ENCODE measurements at places on chromosomes 13 and 19.

GRCh38 chr19:6730153-6730804 lies 7.1 kb downstream of the GPR108 start:
- DNase-seq = peak; percentile 17

DNA sequence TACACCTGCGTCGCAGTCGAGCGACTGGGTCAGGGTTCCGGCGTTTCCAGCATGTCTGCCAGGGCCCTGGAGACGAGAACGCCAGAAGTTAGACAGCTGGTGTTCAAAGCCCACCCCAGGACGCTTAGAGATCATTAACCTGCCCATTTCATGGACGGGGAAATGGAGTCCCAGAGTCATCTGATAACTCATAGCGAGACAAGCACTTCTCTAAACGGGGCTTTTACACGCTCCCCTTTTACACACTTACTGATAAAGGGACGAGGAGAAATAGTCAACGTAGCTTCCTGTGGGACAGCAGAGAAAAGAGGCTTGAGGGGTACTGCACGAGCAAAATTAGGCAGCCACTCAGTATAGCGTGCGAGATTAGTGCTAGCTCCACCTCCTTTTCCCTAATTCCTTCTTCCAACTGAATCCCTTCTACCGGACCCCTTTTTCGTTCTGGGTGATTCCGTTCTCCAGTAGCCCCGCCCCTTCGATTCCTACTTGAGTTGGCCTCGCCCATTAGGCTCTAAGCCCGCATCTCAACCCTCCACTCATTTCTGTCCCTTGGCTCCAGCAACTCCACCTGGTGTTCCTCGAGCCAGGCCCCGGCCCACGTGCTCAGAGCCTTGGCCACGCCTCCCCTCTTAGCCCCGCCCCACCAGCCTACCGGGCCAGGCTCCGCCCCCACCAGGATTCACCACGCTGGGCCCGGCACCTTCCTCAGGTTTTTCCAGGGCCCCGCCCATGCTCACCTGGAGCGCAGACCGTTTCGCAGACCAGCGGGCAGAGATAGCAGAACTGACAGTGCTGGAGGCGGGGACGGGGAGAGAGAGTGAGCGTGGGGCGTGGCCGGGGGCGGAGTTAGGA lies 3.7 kb downstream of the HRC start:
- DNase-seq = no peak

DNA sequence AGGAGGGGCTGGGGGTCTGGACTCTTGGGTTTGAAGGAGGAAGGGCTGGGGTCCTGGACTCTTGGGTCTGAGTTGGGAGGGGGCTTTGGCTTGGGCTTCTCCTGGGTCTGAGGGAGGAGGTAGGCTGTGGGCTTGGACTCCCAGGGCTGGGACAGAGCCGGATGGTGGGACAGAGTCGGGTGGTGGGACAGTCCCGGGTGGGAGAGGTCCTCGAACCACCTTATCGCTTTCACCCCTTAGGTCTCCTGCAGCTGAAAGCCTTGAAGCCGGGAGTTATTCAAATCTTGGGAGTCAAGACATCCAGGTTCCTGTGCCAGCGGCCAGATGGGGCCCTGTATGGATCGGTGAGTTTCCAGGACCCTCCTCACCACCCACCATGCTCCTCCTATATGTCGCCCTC lies 1.4 kb downstream of the FGF21 start:
- no peak for DNase-seq

DNA sequence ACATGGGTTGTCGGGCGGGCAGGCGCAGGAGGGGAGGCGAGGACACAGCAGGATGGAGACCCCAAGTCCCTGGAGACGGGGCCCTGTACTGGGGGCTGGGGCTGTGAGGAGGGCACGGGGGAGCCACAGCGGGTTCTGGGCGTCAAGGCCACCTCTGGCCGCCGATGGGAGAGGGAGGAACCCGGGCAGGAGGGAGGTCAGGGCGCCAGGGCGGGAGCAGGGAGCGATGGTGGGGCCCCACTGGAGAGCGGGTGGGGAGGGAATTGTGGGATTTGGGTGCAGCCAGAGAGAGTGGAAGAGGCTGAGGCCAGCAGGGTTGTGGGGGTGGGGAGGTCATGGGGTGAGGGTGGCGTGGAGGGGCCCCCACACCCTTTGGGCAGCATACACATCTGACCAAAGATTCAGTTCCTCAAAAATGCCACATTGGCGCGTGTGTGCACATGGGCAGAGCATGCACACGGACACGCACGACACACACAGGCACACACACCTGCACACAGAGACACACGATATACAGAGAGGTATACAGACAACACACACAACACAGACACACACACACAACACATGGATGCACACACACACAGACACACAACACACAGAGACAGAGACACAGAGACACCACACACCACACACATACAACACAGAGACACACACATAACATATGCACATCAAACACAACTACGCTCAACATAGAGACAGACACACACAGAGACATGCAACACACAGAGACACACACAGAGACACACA lies 54.9 kb downstream of the AP1M1 start:
- DNase-seq = no peak

DNA sequence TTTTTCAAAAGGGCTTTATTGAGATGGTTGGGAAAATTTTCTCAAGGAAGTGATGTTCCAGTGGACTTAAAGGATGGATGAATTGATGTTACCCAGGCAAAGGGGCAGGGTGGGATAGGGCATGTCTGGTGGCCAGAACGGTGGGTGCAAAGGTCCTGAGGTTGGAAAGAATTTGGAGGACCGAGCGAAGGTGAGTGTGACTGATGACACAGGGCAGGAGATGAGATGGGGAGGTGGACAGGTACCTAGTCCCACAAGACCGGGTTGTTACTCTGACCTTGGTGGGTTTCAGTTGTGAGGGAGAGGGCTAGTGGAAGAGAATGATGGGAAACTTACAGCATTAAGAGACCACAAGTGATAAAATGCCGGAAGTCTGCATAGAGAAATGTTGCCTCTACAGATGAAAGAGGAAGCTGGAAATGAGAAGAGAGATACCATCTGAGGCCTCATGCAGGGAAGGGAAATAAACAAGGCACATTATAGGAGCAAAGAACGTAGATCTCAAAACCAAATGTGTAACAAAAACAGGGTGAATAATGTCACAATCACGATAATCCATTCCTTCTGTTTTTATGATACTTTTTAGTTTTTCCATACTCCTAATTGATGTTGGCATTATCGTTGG lies 4.5 kb downstream of the ADGRE1 start:
- DNase-seq = peak; percentile 96

GRCh38 chr19:3350014-3350663 lies 16.2 kb upstream of the NFIC start:
- DNase-seq = no peak

DNA sequence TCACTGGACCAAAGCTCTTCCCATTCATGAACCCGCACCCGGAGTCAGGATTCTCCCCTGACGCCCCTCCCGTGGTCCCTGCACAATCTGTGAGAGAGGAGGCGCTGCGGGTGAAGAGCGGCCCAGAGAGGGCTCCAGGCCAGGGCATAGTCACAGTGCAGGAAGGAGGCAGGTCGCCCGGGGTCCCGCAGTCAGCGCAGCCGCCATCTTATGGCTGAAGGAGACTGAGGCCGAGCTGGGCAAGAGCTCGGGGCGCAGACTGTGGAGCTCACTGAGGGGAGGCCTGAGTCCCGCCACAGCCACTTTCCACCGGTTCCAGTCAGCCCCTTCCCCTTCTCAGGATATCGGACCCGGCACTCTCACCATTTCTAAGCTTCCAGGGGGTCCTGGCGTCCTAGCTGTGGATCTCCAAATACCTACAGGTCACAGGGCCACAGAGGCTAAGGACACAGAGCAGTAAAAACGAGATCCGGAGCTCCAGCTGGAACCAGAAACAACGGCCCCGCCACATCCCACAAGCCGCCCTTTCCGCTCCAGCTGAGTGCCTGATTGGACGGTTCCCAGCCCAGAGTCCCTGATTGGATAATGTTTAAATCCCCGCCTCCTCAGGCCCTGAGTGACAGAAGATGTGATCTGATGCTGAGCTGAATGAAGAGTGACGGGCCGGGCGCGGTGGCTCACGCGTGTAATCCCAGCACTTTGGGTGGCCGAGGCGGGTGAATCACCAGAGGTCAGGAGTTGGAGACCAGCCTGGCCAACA lies at the start of gene ZNF99:
ZNF99 (minus strand) TSS at position 501 of the 760 bp plus-strand sequence; CDS start at position 366, 135 bp downstream.
- no peak for DNase-seq

- no peak for DNase-seq
Measured at GRCh38 chr13:44017756-44018309, 138.1 kb downstream of the LACC1 start.

DNA sequence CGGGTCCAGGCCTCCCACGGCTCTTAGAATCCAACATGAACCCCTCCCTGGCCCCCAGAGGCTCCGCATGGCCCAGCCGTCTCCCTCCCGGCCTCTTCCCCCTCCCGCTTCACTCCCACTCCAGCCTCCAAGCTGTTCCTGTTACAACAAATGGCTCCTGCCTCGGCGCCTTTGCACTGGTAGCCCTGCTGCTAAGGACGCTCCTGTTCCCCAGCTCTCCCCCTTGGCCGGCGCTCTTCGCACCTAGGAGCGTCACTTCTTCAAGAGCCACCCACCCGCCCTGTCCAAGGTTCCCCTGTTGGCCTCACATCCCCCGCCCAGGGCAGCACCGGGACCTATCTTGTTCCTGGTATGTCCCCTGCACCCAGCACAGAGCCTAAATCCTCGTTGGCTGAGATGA lies 9.4 kb downstream of the CCDC124 start:
- no peak for DNase-seq

DNA sequence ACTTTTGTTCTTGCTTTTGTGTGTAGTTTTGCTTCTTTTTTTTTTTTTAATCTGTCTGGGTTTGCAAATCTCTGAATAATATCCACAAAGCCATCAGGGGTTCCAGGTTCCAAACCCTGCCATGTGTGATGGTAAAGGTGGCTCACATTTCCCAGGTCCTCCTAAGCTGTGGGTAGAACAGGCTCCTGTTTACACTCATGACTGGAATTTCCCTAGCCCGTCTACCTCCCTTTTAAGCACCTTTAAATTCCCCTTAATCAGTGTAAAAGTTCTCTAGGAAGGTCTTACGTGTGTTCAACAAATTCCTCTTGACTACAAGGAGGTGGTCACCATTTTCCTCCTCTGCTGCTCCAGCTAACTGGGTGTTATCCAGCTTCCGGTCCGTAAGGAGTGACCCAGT lies 62.8 kb downstream of the EFNB2 start:
- DNase-seq = no peak

GRCh38 chr19:4781801-4782200 lies 9.7 kb upstream of the FEM1A start:
- no peak for DNase-seq

DNA sequence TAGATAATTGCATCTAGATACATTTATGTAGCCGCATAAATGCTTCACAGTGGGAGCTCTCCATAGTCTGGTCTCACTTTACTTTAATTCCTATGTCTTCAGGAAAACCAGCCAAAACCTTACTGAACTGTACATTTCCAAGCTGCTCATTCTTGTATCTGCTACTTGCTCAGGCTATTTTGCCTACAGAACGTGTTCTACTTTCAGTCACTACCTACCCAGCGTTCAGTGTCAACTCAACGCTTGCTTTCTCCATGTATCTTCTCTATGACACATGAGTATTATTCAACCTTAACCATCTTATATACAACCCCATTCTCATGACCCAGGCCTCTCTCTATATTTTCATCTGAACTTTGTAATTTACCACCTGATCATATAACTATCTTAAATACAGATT lies 101.9 kb downstream of the KLF12 start:
- no peak for DNase-seq

GRCh38 chr19:32388393-32388855 lies 17.1 kb upstream of the DPY19L3 start:
- DNase-seq = no peak

DNA sequence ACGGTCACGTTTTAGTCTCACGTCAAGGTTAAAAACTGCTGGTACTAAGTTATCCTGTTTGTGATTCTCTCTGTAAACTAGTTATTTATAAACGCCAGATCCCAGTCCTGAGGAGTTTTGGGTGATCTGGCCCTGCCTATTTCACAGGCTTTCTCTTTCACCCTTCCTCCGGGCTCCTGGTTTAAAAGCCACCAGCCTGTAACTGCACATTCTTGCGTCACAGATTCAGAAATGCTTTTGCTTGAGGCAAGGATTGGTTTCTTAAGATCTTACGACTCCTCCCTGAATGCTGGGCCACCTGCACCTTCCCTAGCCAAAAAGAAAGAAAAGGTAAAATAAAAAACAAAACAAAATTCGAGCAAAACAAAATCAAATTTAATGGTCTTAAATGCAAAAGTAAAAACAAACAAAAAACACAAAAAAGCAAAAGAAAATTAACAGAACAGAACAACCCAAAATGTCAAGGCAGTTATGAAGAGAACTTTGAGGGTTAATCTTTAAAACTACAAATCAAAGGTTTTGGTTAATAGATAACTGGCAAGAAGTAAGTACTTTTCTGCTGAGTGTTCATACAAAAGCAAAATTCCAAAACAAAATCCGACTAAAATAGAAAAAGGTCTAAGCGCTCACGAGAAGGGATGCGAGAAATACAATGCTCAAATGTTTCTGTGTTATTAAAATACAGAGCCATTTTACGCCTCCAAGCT lies 18.6 kb upstream of the TIMM44 start:
- no peak for DNase-seq

DNA sequence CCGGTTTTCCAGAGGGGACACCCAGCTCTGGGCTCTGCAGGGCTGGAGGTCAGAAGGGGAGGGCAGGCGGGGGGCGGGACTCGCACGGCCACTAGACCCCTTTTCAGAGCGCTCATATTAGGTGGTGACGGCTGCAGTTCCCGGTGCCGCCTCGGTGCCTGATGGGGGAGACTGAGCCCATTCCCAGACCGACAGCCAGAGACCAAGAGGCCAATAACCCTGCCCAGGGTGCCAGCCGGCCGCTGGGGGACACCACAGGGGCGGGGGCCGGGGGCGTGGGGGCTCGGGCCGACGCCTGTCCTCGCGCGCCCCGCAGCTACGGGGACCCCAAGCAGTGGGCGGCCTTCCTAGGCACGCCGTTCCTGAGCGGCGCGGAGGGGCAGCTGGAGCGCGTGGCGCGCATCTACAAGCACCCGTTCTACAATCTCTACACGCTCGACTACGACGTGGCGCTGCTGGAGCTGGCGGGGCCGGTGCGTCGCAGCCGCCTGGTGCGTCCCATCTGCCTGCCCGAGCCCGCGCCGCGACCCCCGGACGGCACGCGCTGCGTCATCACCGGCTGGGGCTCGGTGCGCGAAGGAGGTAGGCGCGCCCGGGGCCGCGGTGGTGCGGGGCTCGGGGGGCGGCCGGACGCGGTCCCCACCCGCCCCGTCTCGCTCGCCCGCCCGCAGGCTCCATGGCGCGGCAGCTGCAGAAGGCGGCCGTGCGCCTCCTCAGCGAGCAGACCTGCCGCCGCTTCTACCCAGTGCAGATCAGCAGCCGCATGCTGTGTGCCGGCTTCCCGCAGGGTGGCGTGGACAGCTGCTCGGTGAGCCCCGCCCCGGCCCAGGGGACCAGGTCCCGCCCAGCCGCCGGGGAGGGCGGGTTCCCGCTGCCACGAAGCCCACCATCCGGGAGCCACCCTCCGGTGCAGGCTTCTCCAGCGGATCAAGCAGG lies 2.4 kb downstream of the TIMM13 start:
- no peak for DNase-seq

Measured in Kasumi-1 (cell line).